ENCODE measurements at places on chromosomes 2 and 18. TPM values are rescaled to one million over a fixed set of nuclear protein-coding genes. Genes with fewer than 3 reads are reported as not detected.

The OTX1 gene
- 4.3 TPM for total RNA-seq

The ADCYAP1 gene
- total RNA-seq = not detected

The C2orf72 gene
- total RNA-seq = 6.5 TPM

The NMUR1 gene
- total RNA-seq = not detected

The TUBB8B gene
- total RNA-seq = not detected
